Umbilical cord (tissue), 2 donors: ENCODE measurements at places on chromosomes 1 and 21.

GRCh38 chr1:34199927-34200326, 23.2 kb downstream of the C1orf94 start:
- no peak for DNase-seq

- no peak for DNase-seq
These were observed 88.8 kb downstream of the RGL1 start for GRCh38 chr1:183893561-183894289.

GRCh38 chr1:115606305-115606704, 35.5 kb upstream of the VANGL1 start:
- DNase-seq: no peak

DNA sequence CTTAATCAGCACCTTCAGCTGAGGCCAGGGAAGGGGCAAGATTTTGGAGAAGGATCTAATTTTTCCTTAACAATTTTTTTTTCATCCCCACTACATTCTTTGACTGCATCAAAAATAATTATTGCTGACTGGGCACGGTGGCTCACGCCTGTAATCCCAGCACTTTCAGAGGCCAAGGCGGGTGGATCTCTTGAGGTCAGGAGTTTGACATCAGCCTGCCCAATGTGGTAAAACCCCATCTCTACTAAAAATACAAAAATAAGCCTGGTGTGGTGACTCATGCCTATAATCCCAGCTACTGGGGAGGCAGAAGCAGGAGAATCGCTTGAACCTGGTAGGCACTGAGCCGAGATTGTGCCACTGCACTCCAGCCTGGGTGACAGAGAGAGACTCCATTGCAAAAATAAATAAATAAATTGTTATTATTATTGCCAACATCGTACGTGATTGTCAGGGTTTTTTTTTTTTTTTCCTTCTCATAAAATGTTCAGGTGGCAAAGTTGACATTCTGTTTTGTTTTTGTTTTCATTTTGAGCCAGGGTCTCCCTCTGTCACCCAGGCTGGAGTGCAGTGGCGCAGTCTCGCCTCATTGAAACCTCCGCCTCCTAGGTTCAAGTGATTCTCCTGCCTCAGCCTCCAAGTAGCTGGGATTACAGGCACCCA, 37.3 kb upstream of the MORC3 start:
- peak; percentile 57 for DNase-seq

DNA sequence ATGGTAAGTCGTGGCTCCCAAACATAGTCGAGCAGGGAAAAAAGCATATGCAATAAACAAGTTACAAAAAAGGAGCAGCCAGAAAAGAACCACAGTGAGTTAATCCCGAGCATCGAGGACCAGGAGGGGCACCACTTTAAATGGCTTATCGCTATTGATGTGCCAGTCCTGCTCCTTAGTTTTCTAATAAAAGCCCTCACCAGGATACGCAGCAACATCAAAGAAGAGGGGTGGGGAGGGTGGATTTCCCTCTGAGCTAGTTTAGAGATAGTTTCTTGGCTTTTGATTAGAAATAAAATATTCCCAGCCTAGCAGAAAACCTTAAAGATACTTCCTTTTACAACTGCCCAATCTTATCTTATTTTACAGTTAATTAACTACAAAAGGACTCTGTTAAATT, 170.4 kb downstream of the GABPA start:
- peak; percentile 78 for DNase-seq

DNA sequence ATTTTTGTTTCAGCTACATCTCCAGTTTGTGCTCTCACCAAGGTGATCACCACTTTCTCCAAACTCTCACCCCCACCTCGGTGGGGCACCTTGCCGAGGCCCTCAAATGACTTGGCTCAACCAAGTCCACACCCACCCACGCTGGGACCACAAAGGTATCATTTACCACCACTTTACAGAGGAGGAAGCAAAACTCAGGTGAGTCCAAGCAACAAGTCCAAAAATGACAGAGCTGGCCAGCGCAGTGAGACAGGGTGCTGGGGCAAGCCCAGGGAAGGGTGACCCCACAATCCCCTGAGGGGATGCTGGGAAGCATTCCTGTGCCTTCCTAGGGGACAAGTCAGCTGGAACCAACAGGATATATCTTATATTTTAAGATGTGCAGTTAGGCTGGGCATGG, 24.7 kb downstream of the SSBP3 start:
- no peak for DNase-seq

GRCh38 chr1:193629875-193630274, 443.5 kb upstream of the B3GALT2 start:
- DNase-seq: no peak

GRCh38 chr1:209802780-209803152, 3.2 kb downstream of the IRF6 start:
- no peak for DNase-seq

- no peak for DNase-seq
These were observed 16.6 kb upstream of the GBP6 start for GRCh38 chr1:89347296-89347695.

GRCh38 chr1:159798893-159799292, 3.3 kb upstream of the FCRL6 start:
- DNase-seq: peak; percentile 79

DNA sequence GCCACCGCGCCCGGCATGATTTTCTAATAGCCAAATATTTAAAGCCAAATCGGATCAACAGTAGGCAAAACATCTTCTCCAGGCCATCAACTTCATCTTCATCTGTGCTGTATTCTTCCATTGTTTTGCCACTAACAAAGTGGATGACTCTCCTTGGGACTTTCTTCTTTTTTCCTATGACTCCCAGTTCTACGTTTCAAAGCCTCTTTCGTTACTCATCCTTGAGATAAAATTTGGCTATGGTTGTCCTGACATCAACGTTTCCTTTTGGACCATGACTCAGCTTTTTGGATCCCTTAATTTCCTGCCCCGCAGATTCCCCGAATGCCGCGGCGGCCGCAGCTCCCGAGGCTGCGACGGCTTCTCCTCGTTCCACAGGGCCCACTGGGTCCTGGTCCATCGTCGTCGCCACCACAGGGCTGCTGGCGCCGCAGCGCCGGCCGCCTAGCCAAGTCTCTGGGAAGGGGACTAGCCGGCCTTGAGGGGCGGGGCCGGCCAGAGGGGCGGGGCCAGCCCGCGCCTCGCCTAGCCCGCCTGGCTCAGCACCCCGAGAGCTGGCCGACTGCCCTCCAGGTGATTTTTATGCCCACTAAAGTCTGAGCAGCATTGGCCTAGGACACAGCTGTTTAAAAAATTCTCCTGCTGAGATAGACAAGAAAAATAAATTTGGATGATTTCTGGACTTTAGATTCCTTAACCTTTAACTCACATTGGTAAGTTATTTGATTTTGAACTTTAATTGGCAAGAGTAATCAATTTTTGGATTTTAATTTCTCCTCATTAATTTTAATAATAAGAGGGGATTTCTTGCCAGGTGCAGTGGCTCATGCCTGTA, 93.9 kb downstream of the ADCY10 start:
- peak; percentile 66 for DNase-seq

DNA sequence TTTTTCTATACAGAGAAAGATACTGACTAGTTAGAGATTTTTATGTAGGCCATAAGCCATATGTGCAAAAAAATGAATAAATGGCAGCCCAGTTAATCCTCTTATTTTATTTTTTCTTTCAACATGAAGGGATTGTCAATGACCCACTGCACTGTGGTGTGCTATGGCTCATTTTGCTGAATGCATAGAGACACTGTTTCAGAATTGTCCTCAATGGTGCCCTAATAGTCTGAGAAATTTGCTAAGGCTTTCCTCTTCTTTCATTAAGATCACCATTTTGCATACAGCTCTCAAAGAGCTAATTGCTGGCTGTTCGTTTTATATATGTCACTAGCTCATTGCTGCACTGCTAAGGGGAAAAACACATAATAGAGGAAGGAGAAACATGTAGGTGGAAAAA, 189.5 kb downstream of the SLC44A5 start:
- no peak for DNase-seq

- peak; percentile 65 for DNase-seq
These were observed 10.8 kb upstream of the SHISA4 start for GRCh38 chr1:201877877-201878401.

GRCh38 chr1:37725851-37726613, 33.7 kb downstream of the CDCA8 start:
- peak; percentile 7 for DNase-seq

GRCh38 chr1:221778535-221779142, 36.8 kb upstream of the DUSP10 start:
- DNase-seq: no peak

GRCh38 chr1:85570446-85571180, 9.9 kb upstream of the CCN1 start:
- no peak for DNase-seq

- peak; percentile 24 for DNase-seq
These were observed 247.0 kb downstream of the KCNT2 start for GRCh38 chr1:196361112-196361714.

DNA sequence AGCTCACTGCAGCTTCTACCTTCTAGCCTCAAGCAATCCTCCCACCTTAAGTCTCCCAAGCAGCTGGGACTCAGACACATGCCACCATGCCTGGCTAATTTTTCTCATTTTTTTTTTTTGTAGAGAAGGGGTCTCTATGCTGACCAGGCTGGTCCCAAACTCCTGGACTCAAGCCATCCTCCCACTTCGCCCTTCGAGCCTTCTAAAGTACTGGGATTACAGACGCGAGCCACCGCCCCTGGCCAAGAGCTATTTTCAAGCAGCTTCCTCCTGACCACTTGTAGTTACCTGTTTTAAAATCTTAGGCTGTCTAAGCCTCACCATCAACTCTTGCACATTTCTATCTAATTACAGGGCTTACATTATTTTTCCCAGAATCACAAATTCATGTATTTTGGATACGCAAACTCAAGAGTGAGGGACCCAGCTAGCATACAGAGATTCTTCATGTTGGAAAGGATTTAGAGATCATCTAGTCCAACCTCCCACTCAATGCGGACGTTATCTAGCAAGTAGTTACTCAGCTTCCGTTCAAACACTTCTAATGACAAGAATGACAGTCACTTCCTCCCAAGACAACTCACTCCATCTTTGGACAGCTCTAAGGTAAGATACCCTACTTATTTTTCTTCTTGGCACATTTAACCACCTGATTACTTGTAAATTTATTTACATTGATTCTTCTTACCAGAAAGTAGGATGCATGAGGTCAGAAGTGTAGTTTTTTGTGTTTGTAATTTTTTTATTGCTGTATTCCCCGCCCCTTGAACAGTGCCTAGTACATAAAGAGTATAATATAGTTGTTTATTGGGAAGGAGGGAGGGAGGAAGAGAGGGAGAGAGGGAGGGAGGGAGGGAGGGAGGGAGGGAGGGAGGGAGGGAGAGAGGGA, 65.4 kb downstream of the LUZP1 start:
- DNase-seq: no peak

- no peak for DNase-seq
These were observed 1217.8 kb upstream of the ADGRL2 start for GRCh38 chr1:80582980-80583379.

- no peak for DNase-seq
These were observed 141.9 kb downstream of the SDCCAG8 start for GRCh38 chr1:243397613-243398321.

DNA sequence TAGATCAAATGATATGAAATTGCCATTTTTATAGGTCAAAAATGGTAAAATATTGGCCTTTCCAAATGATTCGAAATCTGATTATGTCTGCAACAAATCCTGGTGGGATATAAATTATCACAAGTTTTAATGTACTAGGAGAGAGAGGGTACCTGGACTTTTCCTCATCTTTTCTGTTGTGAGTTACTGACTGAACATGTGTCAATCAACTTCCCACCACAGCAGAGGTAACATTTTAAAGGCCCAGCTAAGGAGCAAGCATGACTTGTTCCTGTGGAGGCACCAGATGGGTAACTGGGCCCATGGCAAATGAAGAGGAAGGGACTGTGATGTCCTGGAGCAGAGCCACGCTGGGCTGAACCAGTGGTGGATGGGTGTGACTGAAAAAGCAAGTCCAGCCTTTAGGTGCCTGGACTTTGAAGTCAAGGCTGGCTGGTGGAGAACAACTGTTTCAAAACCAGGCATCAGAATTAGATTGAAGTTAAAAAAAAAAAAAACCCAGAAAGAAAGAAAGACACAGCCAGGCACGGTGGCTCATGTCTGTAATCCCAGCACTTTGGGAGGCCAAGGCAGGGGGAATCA, 6.6 kb downstream of the MR1 start:
- no peak for DNase-seq

GRCh38 chr1:150072959-150073358, 5.4 kb downstream of the VPS45 start:
- DNase-seq: peak; percentile 35

DNA sequence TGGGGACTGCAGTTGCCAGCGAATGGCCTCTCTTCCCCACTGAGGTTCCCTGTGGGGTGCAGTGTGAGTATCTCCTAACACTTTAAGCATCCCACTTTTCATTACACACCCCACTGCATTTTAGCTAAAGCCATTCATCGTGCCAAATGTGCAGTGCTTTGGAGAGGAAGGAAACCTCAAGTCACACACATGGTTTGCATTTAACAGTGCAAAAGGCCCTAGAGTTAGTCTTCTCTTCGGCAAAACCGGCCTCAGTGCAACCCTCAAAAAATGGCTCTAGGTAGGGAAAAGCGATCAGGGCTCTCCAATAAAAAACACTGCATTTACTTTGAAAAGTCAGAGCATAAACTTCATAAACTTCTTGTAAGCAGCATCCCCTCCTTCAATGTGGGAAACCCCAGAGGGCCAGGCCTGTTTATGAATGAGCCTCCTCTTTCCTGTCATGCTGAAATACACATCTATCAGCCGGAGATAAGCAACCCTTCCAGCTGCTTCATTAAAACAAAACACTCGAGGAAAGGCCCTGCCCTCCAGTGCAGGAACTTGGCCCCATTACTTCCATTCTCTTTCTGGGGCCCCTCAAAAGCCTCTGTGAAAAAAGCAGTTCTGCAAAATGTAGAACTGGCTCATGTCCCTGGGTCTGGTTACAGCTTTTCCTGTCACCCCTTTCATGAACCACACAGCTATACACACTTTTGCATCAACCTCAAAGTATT, 184.0 kb downstream of the CDC7 start:
- DNase-seq: peak; percentile 51

DNA sequence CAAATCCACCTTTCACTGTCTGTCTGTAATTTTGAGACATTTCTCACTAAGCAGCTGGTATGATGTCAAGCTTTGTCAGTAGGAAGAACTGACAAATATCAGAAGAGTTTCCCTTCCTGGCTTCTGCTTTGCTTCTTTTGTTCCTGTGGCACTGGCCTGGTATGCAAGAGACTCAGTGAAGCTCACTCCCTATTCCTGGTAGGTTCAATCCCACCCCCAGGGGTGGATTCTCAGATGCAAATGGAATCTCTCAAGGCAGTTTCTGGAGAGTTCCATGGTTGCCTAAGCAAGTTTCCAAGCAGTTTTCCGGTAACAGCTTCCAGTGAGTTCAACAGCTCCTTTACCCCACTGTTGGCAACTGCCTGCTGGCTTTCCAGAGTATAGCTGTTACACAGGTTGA, 683.4 kb downstream of the PTPRC start:
- no peak for DNase-seq

DNA sequence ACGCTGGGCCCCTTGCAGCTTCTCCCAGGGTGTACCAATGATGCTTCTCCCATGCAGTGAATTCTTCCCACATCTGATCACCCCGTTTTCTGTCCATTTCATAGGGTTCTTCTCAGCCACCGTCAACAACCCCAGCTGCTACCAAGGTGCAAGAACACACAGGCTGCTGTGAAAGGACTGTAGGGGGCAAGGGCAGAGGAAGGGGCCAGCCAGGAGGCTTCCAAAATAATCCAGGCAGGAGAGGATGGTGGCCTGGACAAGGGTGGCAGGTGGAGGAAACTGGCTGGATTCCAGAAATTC, 113.3 kb upstream of the WNT4 start:
- no peak for DNase-seq
